ENCODE measurements at places on chromosomes 16 and 17.
A peak's percentile ranks its signal among the peaks of the same experiment; 100 is the strongest.

- no peak for DNase-seq
Measured at GRCh38 chr17:8735336-8735939, 9.2 kb downstream of the CCDC42 start.

DNA sequence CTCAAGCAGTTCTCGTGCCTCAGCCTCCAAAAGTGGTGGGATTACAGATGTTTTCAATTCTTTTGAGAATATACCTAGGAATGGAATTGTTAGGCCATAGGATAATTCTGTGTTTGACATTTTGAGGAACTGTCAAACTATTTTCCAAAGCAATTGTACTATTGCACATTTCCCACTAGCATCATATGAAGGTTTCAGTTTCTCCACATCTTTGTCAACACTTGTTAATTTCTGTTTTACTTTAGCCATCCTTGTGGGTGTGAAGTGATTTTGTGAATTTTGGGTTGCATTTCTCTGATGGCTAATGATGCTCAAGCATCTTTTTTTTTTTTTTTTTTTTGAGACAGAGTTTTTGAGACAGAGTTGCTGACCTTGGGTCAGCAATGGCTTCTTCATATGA, 6.2 kb downstream of the NT5M start:
- no peak for DNase-seq

DNA sequence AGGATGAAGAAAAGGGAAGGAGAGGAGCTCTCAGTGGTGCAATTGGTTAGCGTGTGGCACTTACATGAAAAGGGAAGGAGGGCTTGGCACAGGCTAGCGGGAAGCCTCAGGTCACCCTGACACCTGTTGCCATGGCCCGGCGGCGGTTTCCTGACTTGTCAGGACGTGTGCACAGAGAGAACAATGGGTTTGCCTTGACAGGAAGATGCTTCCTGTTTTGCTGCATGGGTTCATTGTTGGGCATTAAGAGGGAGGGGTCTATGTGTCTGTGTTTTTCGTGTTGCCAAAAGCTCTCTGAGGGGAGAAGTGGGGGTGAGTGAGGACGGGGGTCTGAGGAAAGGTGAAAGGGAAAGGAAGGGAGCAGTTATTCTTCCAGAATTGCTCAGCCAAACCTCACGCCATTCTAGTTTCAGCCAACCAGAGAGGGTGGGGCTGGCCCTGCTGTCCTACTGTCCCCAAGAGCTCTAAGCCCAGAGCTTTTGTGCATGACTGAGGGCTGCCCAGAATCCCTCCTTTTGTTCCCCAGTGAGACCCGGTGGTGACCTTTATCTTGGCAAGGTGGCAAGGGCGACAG, 17.1 kb upstream of the CCR7 start:
- DNase-seq = peak; percentile 50

- no peak for DNase-seq
Measured at GRCh38 chr16:86928523-86929011, 350.2 kb downstream of the FOXL1 start.

GRCh38 chr16:75580-76501, 2.2 kb upstream of the MPG start:
- DNase-seq = no peak

GRCh38 chr17:77319211-77320043, 178.7 kb downstream of the SEC14L1 start:
- DNase-seq = peak; percentile 62

DNA sequence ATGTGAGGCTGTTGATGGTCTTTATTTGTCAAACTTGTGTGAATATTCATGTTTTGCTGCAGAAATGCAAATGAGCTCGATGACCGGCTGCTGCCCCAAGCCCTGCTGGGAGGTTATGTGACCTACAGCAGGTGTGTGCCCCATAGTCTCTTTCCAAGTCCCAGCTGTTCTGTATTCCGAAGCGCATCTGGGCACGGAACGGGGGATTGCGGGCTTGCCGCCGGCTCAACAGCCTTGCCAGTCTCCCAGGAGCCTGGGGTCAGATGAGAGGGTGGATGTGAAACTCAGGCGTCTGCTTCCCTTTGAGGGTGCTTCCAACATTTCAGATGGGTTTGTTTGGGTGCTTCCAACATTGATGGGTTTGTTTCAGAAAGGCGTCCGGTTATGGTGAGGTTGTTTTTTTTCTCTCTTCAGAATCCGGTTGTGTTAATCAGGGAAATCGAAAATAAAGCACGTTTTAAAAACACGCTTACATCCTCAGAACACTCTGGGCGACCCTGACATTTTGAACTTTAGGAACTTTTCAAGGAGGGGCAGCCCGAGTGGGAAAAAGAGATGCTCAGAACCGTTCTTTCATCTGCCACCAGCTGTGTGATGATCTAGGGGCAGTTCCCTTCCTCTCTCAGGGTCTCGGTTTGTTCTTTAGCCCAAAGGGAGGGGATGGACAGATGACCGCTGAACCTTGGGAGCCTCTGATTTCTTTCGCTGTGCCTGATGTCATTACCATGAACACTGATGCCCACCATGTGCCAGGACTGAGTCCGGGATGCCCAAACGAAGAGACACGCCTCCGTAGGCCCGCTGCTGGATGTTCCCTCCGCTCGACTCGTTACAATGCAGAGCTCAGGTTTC, 47.8 kb upstream of the AMZ2 start:
- no peak for DNase-seq

Measured in stimulated activated CD4-positive, alpha-beta T cell treated with anti-CD3 and anti-CD28 coated beads, Interleukin-4, amount 100 ng/mL, for 4 hours (primary cell).